ENCODE measurements at places on chromosomes 12 and 14.

DNA sequence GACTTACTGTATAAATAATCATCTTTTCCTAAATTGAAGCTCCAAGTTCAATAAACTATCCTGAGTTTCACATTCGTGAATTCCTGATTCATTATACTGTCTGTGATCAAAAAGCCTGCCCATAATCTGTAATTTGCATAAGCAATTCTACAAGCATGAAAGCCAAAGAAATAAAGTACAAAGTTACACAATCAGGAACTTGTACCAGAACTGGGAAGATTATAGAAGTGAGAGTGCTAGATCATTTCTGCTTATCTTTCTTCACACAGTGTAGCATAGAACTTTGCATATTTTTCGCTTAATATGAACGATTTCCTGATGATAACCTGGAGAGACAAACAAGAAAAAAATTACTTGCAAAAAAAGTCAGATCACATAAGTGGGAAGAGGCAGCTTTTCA is 308.2 kb downstream of the C12orf50 start:
- no peak for DNase-seq

DNA sequence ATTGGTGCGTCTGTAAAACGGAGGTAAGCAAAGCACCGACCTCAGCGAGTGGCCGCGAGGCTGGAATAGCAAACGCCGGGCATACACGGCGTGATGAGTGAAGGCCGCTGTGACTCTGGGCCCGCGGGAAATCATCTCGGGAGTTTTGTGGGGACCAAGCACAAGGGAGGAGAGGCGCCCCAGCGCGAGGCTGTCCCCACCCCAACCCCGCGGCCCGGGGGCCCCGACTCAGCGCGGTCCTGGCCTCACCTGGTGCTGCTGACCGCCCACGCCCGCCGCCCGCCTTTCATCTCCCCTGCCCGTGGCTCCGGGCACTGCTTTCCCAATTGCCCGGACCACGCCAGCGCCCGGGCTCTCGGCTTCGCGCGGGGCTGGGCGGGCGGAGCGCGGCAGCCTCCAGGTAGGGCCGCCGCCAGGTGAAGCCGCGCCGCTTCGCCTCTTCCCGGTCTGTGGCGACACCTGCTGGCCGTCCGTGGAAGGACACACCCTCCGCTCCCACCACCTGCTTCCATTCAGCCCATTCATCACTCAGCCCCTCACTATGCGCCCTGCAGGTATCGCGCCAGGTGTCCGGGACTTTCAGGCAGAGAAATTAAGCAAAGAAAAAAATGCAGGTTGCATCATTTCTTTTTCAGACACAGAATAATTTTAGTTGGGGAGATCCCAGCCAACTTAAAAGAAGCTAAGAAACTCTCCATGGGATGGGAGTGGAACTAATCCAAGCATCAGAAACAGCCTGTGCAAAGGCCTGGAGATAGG is 360.4 kb downstream of the MED13L start:
- peak; percentile 79 for DNase-seq

- no peak for DNase-seq
Observed at GRCh38 chr12:77435446-77436091, 370.2 kb upstream of the E2F7 start.

DNA sequence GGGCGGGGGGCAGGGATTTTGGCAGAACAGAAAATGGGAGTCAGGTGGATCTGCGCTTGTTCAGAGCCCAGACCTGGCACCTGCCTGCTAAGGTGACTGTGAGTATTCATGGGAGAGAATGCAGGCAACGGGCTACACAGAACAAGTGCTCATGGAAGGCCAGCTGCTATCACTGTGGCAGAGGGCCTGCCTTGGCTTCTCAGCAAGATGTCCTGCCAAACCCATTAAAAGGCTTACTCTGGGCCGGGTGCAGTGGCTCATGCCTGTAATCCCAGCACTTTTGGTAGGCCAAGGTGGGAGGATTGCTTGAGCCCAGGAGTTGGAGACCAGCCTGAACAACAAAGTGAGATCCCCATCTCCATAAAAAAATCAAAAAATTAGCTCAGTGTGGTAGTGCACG is 21.0 kb downstream of the DIO3 start:
- no peak for DNase-seq

DNA sequence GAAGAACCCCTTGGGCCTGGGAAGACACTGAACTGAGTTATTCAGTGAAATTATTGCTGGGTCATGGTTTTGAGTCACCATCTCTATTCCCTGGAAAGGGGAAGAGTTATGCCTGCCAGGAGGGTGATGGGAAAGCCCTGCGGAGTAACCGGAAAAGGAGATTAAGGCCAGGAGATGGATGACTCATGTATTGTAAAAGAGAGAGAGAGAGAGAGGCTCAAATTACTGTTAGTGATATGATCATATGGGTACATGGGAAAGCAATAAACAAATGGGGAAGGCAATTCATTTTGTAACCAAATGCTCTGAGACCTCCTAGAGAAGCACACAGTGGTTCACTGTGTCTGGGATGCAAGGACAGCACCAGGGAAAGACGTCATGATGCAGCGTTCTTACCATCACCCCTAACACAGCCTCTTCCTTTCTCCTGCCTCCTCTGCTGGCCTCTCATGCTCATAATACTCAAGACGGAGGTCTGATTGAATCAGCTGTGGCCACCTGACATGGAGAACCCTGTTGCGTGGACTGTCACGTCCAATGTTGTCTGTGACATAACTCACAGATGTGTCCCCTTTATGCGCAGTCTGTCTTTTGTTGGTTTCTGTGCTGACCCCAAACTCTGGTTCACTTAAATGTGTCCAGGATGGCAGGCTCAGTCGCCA is 243.7 kb downstream of the TMEM132D start:
- DNase-seq = no peak

- no peak for DNase-seq
Observed at GRCh38 chr12:62403031-62403430, 63.6 kb upstream of the MON2 start.

- no peak for DNase-seq
Observed at GRCh38 chr12:75311369-75311768, 18.8 kb downstream of the CAPS2 start.

DNA sequence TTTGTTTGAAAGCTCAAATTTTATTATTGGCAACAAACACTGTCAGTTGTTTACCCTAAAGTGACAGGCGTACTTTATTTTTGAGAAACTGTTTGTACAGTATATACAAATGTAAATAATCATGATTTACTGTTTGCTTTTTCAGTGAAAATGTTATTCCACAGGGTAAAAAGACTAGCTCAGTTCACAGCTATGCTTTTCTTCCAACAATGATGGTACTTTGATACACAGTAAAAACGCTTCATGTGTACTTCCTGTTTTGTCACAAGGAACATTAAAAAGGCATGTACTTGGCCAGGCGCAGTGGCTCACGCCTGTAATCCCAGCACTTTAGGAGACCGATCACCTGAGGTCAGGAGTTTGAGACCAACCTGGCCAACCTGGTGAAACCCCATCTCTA is 53.7 kb downstream of the MON2 start:
- DNase-seq = no peak

DNA sequence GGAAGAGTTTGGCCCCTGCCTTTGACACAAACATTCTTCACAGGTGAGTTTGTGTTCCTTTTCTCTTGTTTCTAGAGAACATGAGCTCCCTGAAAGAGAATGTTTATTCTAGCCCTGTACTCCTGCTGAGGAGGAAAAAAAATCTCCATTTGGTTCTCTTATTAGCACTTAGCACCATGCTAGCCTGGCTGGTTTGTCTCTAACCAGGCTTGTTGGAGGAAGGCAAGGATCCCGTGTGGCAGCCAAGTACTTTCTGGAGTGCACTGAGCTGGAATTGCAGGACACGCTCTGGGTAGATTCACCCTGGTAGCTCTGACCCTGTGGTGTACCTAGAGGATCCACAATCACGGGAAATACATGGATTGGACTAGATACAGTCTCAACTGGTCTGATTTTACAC is 41.9 kb downstream of the KCNA1 start:
- DNase-seq = no peak

- DNase-seq = no peak
Observed at GRCh38 chr12:103944964-103945363, 14.8 kb downstream of the HSP90B1 start.

GRCh38 chr12:95481072-95481471 is 7.1 kb downstream of the METAP2 start:
- DNase-seq = no peak

DNA sequence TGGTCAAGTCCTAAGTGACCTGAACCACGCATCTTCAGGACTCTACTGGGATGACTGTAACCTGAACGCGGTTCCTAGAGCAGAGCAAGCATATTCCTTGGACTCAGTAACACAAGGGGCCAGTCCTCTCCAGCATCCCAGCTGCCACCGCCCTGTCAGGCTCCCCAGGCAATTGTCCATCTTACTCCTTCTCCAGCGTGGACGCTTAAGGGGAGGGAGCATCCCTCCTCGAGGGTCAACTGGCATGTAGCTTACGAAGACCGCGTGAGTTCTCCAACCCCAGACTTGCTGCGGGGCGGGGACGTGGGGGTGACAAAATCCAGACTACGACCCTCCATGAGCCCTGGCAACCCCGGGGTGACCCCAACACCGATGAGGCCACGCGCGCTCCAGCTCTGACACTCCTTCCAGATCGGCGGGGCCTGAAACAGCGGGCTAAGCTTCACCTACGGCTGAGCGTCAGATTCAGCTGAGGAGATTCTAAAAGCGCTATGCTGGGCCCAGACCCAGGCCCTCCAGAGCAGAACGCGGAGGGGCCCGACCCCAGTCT is 846 bp upstream of the MTHFD1 start:
- peak; percentile 28 for DNase-seq

GRCh38 chr14:36086629-36087395 is 89.7 kb downstream of the PTCSC3 start:
- no peak for DNase-seq

DNA sequence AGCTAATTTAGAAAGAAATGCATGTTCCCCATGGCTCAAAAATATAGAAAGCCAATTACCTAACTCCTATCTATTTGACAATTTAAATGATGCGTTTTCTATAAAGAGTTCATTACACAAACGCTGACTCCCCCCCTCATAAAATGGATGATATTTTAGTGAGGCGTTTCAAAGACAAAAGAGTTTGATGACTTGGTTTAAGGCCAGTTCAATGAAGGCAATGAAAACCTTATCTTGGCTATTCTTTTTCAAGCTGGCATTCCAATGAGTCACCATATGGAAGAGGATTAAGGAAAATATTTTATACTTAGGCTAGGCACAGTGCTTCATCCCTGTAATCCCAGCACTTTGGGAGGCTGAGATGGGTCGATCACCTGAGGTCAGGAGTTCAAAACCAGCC is 62.7 kb downstream of the HMGA2 start:
- DNase-seq = no peak

GRCh38 chr12:84198294-84198946 is 714.2 kb downstream of the SLC6A15 start:
- no peak for DNase-seq

DNA sequence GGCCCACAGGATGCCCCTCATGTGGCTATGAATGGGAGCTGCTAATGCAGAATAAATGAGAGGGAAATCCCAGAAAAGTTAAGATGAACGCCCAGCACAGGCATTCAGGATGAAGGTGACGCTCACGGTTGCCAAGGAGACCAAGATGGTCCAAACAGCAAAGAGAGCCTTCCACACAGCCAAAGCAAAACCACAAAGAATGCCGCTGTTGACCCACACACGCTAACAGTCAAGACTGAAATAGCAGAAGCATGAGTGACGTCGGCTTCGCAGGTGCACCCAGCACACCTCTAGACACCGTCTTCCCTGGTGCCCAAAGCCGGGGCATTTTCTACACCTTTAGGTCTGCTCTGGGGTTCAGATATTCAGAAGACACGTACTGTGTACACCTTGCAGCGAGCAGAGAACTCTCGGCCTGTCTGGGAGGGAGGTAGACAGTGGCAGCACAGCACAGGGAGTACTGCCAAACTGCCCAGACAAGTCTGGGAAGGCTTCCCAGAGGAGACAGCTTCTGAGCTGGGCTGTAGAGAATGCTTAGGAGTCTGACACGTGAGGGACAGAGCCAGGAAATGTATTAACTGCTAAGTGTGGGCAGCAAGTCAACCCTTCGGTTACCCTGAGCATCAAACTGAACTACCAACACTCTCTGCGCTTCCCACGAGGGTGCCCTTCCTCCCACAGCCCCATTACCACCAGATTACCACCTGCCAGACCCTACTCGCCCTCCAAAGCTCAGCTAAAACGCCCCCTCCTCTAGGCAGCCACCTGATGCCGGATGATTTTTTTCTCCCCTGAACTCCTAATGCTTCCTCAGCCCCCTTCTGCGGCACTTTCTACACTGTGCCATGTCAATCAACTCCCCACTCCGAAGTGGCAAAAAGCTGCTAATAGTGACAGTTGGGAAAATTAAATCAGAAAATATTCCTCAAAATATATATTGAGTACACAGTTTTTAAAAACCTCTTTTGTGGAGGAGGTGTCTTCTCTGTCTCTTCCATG is 50.1 kb downstream of the CCDC88C start:
- no peak for DNase-seq
